Amniotic epithelial cell (primary cell): ENCODE measurements at places on chromosomes 13 and 19.

DNA sequence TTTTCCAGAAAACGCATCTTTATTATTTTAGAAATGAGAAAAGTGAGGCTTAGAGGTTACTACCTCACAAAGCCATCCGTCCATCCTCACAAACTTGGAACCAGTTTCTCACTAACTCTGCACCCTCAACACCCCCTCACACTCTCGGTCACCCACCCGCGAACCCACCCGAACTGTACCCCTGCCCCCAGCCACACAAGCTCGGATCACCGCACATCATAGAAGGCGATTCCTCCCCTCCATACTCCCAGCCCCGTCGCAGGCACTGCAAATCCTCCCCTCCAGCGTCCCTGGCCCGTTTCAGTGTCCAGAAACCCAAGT is 238 bp downstream of the ZNF260 start:
- DNase-seq = no peak

DNA sequence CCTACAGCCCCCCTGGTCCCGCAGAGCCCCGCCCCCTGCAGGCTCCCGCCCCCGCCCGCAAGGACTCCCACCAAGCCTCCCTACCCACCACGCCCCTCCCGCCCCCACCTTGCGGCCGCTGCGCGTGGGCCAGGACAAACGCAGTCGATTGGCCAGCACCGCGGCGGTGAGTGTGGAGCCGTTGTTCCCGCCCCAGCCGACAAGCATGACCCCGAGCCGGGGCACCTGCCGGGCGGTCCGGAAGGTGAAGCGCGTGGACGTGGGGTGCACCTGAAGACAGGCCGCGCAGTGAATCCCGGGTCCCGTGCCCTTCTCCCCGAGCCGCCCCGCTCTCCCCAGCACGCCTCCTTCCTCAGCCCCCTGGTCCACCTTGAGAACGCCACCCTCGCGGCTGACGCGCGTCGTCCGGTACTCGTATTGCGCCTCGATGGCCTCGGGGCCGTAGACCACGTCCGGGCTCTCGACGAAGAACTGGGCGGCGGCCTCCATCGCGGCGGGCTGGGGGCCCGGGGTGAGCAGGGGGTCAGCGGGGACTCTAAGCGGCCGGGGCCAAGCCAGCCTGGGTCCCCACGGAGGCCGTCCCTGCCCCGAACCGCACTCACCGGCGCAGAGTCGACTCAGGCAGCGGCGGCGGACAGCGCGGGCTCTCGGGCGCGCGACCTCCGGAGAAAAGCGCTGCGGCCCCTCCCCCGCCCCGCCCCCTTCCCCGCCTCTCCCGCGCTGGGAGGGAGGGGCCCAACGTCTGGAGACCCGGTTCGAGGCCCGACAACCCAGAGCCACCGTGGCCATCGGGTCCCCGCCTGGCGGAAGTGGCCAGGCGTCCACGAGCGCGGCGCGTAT is at the start of gene ISYNA1:
ISYNA1 (minus strand) TSS at position 643 of the 840 bp plus-strand sequence; CDS start at position 489, 154 bp downstream.
- DNase-seq = peak; percentile 57

DNA sequence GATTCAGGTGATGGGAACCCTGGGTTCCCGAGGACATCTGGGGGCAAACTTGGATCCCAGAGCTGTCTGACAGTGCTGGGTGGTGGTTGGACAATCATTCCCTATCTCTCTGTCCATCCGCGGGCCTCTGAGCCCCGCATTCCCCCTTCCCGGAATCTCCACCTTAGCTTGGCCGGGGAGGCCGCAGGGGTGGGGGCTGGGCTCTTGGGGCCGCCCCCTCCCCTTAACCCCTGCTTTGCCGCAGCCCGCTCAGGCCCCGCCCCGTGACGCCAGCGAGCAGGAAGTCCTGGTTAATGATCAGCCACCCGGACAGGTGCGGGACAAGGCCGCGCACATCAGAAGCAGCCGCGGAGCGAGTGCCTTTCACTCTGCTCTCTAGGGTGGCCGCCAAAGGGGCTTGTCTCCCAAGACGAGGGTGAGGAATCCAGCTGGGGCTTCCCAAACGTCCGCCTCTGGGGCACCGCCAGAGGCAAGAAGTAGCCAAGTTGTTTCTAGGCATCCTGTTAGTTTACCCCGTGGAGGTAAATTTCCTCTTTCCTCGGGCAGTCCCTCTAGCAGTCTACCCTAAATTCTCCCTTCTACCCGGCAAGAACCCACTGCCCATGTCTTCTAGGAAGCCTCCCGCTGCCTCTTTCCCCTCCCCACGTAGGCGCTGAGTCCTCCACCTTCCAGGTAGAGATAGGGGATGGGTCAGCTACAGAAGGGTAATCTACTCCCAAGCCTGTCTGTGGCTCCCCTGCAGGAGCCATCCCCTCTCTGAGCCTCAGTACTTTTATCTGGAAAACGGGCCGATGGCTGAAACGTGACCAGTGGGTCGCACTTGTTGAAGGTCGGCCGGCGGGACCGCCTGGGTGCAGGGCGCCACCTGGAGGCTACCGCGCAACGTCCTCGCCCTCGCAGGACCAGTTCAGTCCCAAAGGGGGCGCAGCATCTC is 3.0 kb downstream of the IRF2BP1 start:
- DNase-seq = peak; percentile 81

GRCh38 chr19:49442354-49442753 is 1.0 kb upstream of the SLC17A7 start:
- DNase-seq = no peak

- DNase-seq = peak; percentile 94
Observed at GRCh38 chr19:11142528-11143171, 12.9 kb downstream of the SPC24 start.

GRCh38 chr13:78182813-78183212 is 264.2 kb upstream of the EDNRB start:
- DNase-seq = no peak

DNA sequence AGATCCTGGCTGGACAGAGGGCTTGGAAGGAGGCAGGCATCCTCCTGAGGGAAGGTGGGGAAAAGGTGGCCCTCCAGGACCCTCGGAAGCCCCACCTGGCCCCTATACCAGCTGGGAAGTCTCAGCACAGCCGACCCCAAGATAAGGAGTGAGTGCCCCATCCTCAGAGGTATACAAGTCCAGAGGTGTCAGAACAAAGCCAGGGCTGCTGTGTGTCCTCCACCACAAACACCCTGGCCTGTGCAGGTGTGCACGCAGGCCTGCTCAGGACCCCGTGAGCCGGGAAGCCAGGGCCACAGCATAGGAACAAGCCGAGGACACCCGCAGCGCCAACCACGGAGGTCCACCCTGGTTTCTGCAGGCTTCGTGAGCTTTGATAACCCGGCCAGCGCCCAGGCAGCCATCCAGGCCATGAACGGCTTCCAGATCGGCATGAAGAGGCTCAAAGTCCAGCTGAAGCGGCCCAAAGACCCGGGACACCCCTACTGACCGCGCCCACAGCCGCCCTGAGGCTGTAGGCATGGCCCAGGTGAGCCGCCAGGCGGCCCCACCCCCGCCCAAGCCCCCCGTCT is 68.6 kb downstream of the CELF5 start:
- DNase-seq = no peak

- DNase-seq = no peak
Observed at GRCh38 chr19:39818626-39819097, 15.3 kb downstream of the DYRK1B start.

DNA sequence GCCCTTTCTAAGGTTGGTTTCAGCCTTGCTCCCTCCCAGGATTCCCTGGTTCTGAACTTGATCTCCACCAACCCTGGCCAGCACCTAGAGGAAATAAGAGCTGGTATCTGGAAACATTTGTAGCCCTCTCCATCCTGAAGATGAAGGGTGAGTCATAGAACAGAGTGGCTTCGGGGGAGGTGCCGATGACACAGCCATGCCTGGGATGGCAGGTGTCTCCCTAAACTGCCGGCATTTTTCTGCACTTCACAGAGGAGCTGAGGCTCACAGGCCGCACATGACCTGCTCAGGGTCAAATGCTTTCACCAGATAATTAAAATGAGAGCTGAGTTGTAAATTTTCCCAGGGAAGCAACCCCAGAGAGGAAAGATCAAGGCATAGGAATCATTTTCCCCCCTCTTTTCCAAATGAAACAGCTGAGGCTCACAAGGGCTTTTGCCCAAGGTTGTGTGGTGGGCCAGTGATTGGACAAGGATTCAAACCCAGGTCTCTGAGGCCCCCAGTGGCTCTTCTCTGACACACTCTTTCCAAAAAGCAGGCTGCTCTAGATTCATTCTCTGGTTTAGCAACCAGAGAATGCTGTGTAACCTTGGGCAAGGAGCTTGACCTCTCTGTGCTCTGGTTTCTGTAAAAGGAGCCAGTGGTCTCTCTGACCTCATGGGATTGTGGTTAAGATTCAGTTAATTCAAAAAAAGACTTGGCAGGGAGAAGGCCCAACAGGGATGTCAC is 1.2 kb upstream of the SLC25A42 start:
- DNase-seq = peak; percentile 20

DNA sequence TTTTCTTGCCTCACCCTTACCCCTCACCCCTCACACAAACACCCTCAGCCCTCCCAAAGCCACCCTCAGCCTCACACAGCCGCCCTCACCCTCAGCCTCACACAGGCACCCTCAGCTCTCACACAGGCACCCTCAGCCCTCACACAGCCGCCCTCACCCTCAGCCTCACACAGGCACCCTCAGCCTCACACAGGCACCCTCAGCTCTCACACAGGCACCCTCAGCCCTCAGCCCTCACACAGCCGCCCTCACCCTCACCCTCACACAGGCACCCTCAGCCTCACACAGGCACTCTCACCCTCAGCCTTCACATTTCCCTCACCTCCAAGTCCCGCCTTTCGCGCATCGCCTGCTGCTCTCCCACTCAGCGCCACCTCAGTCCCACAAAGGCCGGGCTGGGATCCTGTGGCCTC is 287 bp upstream of the ZSCAN22 start:
- DNase-seq = no peak

- no peak for DNase-seq
Observed at GRCh38 chr19:10927730-10928562, 493 bp downstream of the YIPF2 start.

DNA sequence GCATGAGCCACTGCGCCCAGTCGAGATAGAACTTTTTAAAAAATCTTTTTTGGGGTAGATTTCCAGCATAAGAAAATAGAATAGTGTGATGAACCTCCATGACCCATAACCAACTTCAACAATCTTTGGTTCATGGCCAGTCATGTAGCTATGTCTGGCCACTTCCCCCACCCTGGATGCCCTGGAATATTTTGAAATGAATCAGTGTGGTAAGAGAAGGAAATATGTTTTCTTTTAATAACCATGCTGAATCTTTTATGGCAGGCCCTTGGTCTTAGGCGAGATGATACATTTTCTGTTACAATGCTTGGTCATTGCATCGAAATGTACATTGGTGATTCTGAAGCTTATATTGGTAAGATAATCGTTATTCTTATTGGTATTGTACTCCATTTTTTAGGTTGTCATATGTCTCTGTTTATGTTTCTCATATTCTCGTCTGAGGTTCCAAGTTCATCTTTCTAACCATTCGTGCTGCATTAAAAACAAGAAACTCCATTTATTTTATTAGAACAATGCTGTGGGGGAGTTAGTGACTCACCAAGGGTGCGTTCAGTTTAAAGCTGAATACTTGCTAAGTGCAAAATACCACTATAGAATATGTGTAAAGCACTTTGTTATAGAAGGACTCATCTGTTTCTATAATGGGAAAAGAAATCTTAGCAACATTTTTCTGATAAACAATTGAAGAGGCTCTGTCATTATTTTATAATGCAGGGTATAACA is 16.4 kb upstream of the UPF3A start:
- peak; percentile 79 for DNase-seq

DNA sequence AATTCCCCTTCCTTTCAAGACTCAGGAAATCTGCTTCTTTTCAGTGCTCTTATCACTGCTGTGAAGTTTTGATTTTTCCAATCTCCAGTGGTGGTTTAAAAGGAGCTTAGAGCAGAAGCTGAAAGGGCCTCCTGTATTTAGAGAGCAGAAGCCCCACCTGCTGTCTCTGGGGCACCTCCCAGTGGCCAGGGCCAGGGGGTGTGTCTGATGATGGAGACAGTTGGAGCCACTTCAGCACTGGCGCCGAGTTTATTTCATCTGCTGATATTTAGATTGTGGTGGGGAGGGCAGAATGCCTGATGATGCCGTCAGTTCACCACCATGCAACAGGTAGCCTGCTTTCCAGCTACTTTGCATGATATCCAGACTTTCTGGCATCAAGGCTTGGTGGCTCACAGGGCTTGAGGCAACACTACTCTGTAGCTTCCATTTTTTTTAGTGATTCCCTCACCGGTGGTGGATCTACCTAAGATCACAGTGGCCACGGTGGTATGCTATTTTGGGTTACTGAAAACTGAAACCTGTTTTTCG is 371.9 kb downstream of the KCNRG start:
- peak; percentile 57 for DNase-seq

DNA sequence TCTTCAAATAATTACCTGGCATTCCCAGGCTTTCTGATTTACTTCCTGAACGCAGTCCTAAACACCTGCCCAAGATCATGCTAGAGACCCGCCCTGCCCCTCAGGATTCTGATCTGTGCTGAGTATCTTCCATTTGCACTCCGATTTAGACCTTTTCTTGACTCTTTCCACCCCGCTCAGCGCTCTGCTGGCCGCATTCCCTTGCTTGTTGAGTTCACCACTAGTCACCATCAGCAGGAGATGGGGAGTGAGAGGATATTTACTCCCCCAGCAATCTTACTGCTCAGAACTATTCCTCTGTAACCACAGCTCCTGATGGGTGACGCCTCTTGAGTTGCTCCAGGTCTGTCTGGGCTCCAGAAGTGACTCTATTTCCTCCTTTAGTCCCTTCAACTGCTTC is 419.4 kb upstream of the MIR17HG start:
- DNase-seq = no peak

DNA sequence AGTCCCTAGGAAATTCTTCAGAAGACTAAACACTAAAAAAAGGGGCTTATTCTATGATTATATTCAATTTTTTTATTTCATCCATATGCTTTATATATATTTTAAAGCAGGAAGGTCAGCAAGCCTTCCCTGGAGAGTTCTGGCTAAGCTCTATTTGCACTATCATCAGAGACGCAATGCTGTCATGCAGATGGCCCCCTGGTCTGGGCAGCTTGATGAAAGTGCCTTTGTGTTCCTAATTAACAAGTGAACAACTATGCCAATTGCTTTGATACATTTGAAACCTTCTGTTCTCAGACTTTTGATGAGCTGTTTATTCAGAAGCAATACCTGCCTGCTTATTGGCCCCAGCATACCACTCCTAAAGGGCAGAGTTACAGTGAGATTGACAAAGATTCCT is 1344.6 kb downstream of the OLFM4 start:
- DNase-seq = no peak

DNA sequence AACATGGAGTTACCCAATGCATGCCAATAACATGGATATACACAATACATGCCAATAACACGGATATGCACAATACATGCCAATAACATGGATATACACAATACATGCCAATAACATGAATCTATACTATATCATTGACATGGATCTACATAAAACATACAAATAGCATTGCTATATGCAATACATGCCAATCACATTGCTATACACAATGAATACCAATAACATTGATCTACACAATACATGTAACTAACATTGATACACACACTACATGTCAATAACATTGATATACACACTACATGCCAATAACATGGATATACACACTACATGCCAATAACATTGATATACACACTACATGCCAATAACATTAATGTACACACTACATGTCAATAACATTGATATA is 932 bp upstream of the PIP5K1C start:
- DNase-seq = no peak

GRCh38 chr13:33206425-33206824 is 79.1 kb downstream of the STARD13 start:
- no peak for DNase-seq

GRCh38 chr13:22536851-22537250 is 643.9 kb upstream of the SGCG start:
- peak; percentile 12 for DNase-seq

GRCh38 chr13:41352935-41353840 is 42.1 kb downstream of the NAA16 start:
- peak; percentile 65 for DNase-seq

- DNase-seq = peak; percentile 12
Observed at GRCh38 chr13:110183910-110184309, 123.0 kb downstream of the COL4A1 start.
